ENCODE measurements at places on chromosomes 2 and 18. TPM values are rescaled to one million over a fixed set of nuclear protein-coding genes. Genes with fewer than 3 reads are reported as not detected.

The TOGARAM2 gene
- not detected for total RNA-seq

The CFAP210 gene
- total RNA-seq: not detected

The CREG2 gene
- under 0.01 TPM for total RNA-seq

The CTNNA2 gene
- total RNA-seq: not detected

The CDH7 gene
- total RNA-seq: not detected

The NEU2 gene
- total RNA-seq: not detected

The SLC5A7 gene
- total RNA-seq: not detected

The HOXD1 gene
- total RNA-seq: 10.0 TPM

The GALNT13 gene
- under 0.01 TPM for total RNA-seq

The ANKRD30BL gene
- total RNA-seq: not detected

The NEB gene
- 0.60 TPM for total RNA-seq

The PREB gene
- 25.3 TPM for total RNA-seq

The EIF4E2 gene
- 101 TPM for total RNA-seq

The CSRNP3 gene
- 0.76 TPM for total RNA-seq

The CASP8 gene
- total RNA-seq: 8.8 TPM

The SCYGR4 gene
- total RNA-seq: not detected

The NOSTRIN gene
- total RNA-seq: 0.22 TPM

The COL4A4 gene
- total RNA-seq: under 0.01 TPM

The SYT4 gene
- not detected for total RNA-seq

The KIDINS220 gene
- total RNA-seq: 77.9 TPM

The SULT1C4 gene
- total RNA-seq: 287 TPM

The TSGA10 gene
- 1.5 TPM for total RNA-seq

The TMEM178A gene
- 0.11 TPM for total RNA-seq

The TNS1 gene
- 33.3 TPM for total RNA-seq

The CCBE1 gene
- total RNA-seq: 0.09 TPM

The ARL5A gene
- 102 TPM for total RNA-seq

The LINC00305 gene
- total RNA-seq: not detected

The AAK1 gene
- total RNA-seq: 18.4 TPM

The CNDP1 gene
- total RNA-seq: not detected

The C2orf76 gene
- total RNA-seq: 14.5 TPM

The LYPD1 gene
- total RNA-seq: not detected

Data from dermis lymphatic vessel endothelial cell (primary cell).